Right lung (tissue), 10 donors: ENCODE measurements at places on chromosomes 2 and 18. TPM values are rescaled to one million over a fixed set of nuclear protein-coding genes. Genes with fewer than 3 reads are reported as not detected.

Gene ZNG1B
- 58.0 TPM for polyA plus RNA-seq

Gene CNPPD1
- polyA plus RNA-seq: 38.5 TPM

DNA sequence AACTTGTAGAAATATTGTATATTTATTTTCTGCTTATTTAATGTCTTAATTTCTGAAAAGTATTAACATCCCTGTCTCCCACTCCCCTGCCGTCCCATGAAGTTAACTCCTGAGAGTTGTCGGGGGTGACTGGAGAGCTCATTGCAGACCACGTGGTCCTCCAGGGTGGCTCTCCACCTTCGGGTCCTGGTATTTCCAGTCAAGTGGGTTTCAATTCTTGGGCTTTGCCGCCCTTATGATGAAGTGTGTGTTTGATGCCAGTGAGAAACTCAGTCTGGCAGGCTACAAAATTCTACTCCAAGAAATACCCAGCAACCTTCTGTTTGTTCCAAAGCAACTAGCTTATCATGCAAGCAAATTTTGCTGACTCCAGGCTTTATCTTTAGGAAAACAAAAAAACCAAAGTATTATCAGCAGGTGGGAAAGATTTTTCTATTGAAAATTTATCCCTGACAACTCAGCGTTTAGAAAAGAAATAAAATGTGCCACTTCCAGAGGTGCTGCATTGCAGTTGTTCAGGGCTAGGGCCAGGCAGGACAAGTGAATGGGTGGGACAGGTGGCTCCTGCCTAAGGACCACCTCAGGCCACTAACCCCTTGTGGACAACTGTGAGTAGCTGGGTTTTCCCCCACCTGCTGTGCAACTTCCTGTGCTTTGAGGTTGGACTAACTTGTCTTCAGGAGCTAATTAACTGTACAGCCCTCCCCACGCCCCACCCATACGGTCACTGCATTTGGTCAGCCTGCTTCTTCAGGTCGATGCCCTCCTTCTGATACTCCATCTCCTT, 46.6 kb downstream of the BCL2L11 start:
- no peak for DNase-seq

GRCh38 chr2:145638675-145639074, 1118.8 kb upstream of the ZEB2 start:
- DNase-seq: no peak

- no peak for DNase-seq
Measured at GRCh38 chr18:12943215-12943614, 4.6 kb upstream of the SEH1L start.

DNA sequence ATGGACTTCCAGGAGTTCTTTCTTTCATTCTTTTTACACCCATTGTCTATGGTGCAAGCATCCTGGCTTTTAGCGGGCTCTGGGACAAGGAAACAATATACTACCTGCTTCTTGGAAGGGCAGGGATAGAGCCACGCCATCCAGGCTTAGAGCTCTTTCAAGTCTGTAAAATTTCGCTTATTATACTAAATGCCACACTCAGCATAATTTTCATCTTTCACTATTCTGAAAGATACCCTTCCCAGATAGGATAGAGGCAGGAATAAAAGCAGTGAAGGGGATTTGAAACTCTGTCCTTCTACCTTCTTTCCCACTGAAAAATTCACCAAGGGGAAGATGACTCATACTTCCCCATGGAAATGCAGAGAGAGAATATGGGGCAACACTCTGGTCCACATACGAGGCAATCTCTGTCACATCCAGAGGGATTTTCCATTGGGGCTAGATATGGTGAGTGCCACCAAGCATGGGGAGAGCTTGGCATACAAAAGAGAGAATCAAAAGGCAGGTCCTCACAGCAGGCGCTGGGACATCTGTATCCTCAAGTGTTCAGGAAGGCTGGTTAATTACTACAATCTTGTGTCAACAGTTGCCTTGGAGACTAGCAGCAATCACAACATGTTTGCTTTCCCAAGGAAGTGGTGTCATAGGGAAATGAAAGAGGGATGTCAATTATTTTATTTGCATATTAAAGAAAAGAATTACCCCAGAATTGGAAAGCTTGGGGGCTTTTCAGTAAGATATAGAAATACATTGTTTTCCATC, 127.6 kb downstream of the TDRD15 start:
- DNase-seq: no peak

DNA sequence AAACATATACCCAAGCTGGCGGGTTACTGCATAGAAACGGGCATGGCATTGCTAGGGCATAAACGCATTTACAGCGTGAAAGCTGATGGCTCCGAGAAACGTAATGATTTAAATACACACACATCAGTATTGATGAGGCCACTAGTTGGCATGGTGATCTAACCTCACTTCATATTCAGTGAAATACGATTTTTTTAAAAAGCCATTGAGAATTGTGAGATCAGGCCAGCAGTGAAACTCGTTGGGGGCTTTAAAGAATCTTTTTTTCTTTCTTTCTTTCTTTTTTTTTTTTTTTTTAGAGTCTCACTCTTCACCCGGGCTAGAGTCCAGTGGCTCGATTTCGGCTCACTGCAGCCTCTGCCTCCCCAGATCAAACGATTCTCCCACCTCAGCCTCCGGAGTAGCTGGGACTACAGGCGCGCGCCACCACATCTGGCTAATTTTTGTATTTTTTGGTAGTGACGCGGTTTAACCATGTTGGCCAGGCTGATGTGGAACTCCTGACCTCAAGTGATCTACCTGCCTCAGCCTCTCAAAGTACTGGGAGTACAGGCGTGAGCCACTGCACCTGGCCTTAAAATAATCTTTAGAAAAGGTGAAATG, 2.4 kb upstream of the SMAD7 start:
- DNase-seq: no peak

DNA sequence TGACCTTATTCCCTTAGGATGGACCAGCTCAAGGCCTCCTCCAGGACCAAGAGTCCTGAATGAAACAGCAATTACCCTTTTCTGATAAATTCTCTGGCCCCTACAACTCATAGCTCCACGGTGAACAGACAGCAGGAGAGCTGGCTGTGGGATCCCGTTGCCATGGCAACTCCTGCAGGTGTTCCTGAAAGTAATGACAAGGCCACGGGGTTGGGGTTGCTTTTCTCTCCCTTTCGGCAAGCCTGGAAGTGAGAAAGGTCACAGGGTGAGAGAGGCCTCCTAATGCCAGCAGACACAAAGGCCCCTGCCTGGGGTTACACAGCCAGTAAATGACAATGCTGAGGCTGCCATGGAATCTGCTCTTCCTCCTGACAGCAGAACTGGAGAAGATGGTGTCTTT, 403.0 kb downstream of the NBAS start:
- DNase-seq: no peak
